Stimulated activated CD8-positive, alpha-beta memory T cell treated with anti-CD3 and anti-CD28 coated beads, Interleukin-2, amount 100 ng/mL, for 48 hours (primary cell): ENCODE measurements at places on chromosomes 3 and 15.

DNA sequence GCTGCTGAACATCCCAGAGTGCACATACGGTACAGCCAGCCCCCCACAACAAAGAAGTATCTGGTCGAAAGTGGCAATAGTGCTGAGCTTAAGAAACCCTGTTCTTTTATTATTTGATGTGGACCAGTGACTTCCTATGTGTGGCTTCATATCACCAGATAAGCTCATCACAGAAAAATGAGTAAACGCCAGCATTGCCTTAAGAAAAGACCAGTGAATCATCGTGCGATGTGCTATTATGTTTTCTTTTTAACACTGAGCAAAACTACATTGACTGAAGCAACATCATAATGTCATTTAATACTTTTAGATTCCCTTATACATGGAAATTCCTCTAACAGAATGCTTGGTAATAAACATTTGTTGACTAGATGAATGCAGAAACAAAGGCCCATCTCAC lies 45.2 kb upstream of the ARRDC4 start:
- no peak for DNase-seq

- DNase-seq = no peak
Measured at GRCh38 chr15:101361418-101361817, 66.4 kb upstream of the SNRPA1 start.

- DNase-seq = no peak
Measured at GRCh38 chr3:138377804-138378203, 29.4 kb downstream of the MRAS start.

- no peak for DNase-seq
Measured at GRCh38 chr3:196096382-196096953, 14.6 kb upstream of the TFRC start.

DNA sequence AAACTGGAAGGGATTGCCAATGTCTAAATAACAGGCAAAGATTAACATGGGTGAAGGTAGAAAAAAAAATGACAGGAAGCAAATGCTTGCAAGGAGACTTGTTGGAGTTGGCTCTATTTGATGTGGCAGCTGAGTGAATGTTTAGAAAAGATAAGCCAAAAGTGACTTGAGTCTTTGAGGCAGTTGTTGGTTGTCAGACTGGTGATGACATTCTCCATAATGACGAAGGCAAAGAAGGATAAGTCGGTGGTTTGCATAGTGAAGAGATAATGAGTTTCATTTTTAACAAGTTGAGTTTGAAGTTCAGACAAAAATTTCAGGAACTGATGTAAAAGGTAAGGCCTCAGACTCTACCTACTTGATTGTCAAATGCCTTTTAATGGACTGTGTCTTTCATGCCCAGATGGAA lies 704.1 kb upstream of the SGO1 start:
- DNase-seq = no peak

DNA sequence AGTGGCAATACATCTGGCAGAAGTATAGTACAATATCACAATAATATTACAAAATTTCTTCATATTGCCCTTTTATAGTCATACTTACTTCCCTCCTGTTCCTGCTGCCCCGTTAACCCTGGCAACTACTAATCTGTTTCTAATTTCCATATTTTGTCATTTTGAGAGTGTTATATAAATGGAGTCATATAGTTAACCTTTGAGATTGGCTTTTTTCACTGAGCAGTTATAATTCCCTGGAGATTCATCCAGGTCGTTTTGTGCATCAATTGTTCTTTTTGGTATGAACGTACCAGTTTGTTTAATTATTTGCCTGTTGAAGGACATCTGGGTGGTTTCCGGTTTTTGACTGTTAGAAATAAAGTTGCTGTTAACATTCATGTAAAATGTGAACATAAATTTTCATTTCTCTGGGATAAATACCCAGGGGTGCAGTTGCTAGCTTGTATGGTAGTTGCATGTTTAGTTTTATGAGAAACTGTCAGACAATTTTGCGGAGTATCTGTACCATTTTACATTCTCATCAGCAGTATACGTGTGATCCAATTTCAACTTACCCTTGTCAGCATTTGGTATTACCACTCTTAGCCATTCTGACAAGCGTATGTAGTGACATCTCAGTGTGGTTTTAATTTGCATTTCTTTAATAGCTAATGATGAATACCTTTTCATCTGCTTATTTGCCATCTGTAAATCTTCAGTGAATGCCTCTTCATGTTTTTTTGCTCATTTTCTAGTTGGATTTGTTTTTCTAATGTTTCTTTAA lies 32.2 kb upstream of the IL20RB start:
- no peak for DNase-seq

GRCh38 chr15:27665002-27665401 lies 434.1 kb downstream of the OCA2 start:
- no peak for DNase-seq

DNA sequence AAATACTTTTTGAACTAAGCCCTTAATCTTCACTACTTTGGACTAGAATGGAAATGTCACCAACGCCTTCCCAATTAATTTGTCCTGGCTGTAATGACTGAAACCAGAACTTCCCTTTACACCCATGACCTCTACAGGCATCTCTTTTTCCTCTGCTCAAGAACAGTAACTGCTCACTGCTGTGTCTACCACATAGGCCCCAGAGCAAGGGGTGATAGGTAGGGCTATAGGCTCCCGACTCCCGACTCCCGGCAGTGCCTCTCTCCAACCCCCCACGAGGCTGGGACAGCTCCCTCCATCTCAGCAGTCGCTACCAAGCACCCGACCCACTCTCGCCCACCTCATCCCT lies 384 bp upstream of the LEKR1 start:
- no peak for DNase-seq

- no peak for DNase-seq
Measured at GRCh38 chr3:104447681-104448080, 919.0 kb upstream of the ALCAM start.
